Stimulated activated CD4-positive, alpha-beta T cell treated with anti-CD3 and anti-CD28 coated beads, Interleukin-12 subunit alpha, Interleukin-12 subunit beta, amount 100 ng/mL, for 24 hours (primary cell): ENCODE measurements at places on chromosomes 1 and 21.

DNA sequence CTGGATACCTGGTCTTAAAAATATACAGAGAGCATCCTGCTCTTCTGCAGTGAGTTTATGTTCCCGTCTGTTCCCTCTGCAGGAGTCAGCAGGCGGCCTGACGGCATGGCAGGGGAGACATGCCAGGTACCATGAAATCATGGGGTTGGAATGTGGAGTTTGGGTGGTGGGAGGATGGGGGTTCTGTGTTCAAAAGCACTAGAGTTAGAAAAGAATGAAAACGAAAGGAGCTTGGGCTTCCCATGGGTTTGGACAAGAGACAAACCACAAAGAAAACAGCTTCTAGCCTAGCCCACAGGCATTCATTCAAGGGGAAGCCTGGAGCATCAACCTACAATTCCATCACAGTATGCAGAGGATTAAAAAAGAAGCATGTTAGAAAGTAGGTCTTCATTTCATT lies 59.9 kb downstream of the WARS2 start:
- no peak for DNase-seq

GRCh38 chr1:156135930-156136871 lies 17.2 kb upstream of the SEMA4A start:
- DNase-seq: no peak

DNA sequence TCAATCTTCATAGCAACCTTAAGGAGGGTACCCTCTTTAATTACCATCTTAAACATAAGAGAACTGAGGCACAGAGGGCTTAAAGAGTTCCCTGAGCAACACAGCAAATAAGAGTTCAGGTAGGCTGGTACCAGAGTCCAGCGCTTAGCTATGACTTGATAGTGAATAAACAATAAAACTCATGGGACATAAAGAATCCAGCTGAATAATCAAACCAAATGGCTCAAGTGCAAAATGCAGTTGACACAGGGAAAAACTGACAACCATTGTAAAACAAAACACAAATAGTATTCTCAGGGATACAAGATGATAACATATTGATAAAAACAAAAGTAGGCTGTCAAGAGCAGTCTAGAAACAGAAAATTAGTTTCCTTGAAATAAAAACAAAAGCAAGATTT lies 176.9 kb upstream of the HMGB4 start:
- DNase-seq: no peak

DNA sequence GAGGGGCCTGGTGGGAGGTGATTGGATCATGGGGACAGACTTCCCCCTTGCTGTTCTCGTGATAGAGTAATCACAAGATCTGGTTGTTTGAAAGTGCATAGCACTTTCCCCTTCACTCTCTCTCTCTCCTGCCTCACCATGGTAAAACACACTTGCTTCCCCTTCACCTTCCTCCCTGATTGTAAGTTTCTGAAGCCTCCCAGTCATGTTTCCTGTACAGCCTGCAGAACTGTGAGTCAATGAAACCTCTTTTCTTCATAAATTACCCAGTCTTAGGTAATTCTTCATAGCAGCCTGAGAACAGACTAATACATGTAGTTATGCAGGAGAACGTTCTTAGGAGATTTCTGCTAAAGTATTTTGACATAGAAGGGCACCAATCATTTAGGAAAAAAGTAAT lies 59.9 kb upstream of the FBXO28 start:
- DNase-seq: no peak

- no peak for DNase-seq
Observed at GRCh38 chr1:85344256-85344694, 67.8 kb upstream of the BCL10 start.

GRCh38 chr21:31945141-31945540 lies 72.3 kb downstream of the HUNK start:
- DNase-seq: no peak

GRCh38 chr1:36349241-36349671 lies 25.8 kb upstream of the EVA1B start:
- DNase-seq: no peak

- DNase-seq: no peak
Observed at GRCh38 chr1:166902279-166902678, 26.2 kb upstream of the TADA1 start.

DNA sequence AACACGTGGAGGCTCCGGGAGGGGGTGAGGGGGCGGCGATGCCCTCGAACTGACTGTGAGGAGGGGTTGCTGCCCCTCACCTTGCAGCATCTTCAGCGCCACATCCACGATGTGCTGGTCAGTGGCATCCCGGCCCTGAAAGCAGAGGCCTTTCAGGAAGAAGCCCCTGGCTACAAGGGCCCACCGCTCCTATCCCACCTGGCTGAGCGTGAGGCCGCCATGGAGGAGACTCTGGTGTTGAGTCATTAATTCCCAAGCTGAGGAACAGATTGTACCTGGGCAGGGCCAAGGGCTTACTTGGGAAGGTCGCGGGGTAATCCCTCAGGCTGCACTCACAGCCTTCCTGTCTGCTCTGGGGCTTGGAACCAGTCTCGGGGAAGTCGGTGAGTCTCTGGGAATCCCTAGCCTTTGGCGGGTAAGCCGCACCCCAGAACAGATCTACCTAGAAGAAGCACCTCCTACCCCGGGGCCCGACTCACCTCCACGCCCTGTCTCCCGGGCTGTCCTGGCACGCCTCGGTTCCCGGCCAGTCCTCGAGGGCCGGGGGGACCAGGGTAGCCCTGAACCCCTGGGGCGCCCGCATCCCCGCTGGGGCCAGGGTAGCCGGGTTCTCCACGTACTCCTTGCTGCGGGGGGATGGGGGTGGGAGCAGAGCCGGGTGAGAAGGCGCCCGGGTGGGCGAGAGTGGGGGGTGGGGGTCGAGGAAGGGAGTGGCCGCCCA lies 13.9 kb downstream of the COL9A2 start:
- DNase-seq: no peak

DNA sequence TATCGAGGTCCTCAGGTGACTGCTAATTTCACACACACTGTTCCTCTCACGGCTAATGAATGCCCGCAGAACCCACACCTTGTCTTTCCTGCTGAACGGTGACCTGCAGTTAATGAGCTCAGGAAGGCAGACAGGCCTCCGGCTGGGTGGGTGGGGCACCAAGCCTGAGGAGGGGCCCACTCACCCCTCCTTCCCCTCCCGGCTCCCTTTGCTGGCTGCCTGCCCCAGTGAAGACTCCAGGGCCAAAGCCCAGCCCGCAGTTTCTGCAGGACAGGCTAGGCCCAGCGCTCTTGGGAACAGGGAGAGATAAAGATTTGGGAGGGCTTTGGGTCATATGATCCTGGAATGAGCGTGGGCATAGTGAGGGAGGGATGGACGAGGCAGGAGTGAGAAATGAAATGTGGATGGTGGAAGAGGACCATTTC lies 26.4 kb downstream of the FOXO6 start:
- no peak for DNase-seq

DNA sequence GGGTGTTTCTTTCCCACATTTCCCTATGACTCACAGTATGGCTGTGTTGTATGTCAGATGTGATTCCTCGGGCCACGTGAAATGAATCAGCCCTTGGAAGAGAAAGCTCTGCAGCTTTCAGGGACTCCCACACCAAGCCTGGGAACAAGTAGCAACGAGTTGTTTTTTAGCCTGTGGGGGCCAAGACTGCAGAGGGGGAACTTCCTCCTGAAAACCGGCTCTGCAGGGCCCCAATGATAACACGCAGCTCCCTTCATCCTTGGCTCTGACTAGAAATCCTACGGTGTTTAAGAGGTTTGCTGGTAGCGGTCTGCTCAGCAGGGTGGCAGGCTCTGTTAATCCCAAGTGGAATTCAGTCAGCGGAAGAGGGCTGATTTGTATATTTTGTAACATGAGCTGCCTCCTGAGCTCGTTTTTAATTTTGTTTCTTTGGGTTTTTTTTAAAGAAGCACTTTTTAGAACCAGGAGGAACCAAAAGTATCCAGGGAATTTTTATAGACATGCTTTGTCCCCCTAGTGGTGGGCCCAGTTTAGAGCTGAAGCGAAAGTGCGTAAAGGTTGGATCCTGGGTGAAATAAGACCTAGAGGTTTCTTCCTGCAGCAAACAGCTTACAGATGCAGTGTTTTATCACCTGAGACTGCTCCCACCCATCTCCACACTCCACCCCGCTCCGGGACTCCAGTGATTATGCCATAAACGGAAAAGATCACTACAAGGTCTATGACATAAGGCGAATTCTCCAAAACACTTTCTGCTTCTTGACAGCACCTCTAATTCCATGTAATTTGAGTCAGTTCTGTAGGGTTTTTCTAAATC lies 48.8 kb downstream of the LAMC2 start:
- DNase-seq: no peak

- DNase-seq: no peak
Observed at GRCh38 chr1:198330982-198331615, 174.3 kb downstream of the NEK7 start.

DNA sequence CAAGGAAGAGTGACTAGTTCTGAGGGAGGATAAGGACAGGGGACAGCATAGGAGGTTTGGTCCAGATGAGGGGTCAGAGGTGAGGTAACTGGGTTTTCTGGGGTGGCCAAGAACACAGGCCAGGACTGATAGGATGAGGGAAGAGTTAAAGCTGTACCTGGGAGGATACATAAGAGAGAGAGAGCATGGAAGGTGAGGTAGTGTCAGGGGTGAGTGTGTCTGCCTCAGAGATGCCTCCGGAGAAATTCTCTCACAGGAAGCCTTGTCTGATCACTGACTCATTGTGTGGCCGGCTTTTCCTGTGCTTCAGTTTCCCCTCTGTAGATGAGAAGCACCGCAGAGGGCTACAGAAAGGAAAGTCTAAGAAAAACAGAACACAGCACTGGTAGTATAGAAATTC lies 40.2 kb downstream of the FASLG start:
- peak; percentile 55 for DNase-seq

- DNase-seq: no peak
Observed at GRCh38 chr1:55143684-55144083, 71.5 kb downstream of the USP24 start.

GRCh38 chr1:200873671-200874397 lies 1.1 kb downstream of the GPR25 start:
- no peak for DNase-seq

GRCh38 chr1:87760155-87760554 lies 431.5 kb downstream of the LMO4 start:
- DNase-seq: no peak

- DNase-seq: no peak
Observed at GRCh38 chr21:36553406-36553805, 73.5 kb upstream of the CLDN14 start.

DNA sequence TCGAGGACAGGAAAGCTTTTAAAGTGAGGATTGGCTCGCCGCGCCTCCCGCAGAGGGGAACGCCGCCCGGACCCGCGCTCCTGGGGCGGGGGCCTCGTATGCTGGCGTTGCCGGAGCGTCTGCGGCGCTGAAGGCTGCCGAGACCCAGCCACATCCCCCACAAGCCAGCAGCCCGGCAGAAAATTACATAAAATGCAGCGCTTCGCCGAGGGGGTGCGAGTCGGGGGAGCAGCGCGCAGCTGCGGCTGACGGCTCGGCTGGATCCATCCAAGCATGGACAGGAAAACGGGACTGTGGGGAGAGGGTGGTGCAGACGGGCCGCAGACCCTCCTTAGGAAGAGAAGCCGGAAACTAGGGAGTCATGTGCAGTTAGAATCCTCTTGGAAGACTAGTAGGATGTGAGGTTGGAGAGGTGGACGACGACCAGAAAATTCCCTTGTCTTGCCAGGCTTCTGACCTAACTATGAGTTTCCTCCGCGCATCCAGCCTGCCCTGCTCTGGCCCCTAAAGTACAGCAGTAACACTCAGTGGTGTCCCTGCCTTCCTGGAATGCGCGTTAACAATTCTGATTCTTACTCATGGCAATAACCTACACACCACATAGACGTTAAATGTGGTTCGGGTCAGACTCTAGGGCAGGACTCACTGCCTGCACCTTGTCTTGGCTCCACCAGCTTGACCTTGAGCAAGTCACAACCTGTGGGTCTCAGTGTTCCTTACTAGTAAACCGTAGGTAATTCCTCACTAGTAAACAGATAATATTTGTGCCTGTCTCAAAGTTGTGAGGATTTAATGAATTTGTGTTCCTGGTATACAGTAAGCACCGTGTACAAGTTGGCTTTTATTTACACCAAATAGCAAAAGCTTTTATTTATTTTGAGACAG lies 953 bp upstream of the BRWD1 start:
- no peak for DNase-seq

DNA sequence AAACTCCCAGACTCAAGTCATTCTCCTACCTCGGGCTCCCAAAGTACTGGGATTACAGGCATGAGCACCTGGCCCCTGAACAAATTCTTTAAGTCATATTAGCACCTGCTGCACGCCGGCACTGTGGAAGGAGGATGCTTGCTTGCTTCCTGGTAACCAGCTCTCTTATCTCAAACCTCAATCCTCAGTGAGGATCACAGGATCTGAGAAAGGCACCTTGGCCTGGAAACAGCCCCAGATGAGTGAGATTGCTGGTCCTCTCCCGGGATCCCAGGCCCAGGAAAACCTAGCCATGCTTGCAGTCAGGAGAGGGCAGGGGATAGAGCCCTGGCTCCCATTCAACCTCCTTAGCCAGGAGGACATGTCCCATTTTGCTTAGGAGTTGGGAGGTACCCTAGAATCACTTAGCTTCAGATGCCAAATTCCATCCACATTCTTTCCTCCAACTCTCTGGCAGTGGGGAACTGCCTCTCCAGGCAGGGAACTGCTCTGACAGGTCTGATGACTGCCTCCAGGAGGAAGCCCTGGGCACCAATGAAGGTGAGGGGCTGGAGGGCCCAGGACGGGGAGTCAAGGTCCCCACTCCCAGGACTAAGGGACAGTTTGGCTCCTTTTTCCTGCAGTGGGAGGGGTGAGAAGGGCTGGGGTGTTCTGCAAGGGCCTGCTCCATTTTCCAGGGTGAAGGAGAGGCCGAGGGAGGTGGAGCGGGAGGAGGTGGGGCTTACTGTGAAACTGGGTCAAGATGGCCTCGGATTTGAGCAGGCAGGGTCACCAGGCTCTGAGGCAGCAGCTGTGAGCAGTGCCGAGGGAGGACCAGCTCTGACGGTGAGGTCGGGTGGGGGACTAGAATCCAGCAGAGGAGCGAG lies 9.5 kb downstream of the GPR37L1 start:
- no peak for DNase-seq

- DNase-seq: no peak
Observed at GRCh38 chr21:45972716-45973474, 8.7 kb upstream of the COL6A1 start.

DNA sequence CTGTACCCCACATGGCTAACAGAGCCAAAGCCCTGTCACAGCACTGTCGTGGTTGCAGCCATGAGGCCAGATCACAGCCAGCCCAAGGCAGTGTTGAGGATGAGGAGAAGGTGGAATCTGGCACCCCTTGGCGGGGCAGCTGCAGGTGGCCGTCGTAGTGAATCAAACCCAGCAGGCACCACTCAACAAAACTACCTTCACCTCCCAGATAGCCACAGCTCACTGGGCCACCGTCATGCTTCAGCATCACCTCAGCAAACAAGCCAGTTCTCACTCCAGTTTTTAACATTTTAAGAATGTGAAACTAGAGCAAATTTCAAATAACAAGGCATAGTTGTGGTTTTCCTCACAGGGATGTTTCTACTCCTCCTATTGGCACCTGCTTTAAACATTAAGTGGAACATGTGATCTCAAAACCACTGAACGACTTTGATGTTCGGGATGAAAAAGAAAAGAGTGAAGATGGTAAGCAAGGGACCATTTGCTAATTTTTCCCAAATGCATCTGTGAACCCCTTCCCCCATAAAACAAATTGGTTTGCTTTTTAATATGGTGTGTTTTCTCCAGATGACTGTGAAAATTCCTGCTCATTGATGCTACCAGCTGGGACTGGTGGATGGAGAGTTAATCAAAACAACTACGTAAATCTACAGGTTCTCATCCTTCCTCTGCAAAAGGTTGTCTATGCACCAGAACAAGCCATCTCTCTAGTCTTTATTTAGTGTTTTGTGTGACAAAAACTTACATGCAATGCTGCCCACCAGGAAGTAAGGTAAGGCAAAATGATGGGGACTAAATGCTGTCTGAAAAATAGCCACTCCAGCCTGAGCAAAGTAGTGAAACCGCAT lies 45.5 kb downstream of the TOR1AIP2 start:
- DNase-seq: no peak

- DNase-seq: no peak
Observed at GRCh38 chr1:79969886-79970285, 963.4 kb upstream of the ADGRL4 start.
